MCF 10A (cell line): ENCODE measurements at places on chromosomes 4 and X.

GRCh38 chrX:16882702-16883486 is 12.7 kb upstream of the RBBP7 start:
- peak; percentile 72 for DNase-seq

DNA sequence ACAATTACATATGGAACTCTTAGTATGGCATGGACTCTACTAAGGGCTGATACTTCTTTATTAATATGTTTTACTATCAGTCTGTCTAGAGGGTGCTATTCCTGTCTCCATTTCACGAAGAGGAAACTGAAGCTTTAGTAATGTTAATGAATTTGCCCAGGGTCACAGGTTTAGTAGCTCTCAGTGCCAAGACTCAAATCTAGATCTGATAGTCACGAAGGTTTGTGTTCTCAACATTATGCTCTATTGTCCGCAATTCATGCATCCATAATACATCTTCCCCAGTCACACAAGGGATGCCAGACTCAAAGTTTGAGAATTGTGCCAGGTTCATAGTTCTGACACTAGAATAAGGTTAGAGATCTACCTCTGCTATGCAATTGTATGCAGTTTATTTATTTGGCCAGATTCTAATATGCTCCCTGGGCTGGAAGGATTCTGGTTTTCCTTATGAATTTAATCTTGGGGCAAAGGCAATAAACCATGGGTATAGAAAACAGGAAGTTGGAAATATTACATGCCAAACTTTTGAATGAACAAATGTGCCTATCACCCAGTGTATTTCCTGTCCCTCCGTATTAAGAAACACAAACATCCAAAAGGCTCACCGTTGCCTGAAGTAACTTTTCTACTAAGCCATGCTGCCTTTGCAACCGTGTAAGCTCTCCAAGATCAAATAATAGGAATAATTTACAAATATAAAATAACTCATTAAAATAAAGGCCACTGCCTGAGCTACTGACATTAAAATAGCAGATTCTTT is 478.5 kb downstream of the INPP4B start:
- DNase-seq, result no peak

- peak; percentile 93 for DNase-seq
These were observed 201.4 kb downstream of the CCSER1 start for GRCh38 chr4:90328558-90328957.

DNA sequence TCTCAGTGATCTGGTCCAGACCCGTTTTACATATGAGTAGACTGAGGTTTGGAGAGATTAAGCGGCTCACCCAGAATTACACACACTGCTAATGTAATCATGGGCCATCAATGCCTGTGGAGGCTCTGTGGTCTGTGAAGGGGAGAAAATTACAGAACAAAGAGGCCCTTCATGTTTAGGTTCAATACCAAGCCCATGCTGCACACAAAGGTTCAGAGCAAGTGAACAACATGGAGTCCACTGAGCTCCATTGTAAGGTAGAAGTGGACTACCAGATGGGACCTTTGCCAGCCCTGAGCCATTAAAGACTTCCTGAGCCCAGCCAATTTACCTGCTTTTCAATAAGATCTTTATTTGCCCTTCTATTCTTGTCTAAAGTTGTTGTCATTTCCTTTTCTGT is 109.8 kb downstream of the LUZP4 start:
- no peak for DNase-seq

DNA sequence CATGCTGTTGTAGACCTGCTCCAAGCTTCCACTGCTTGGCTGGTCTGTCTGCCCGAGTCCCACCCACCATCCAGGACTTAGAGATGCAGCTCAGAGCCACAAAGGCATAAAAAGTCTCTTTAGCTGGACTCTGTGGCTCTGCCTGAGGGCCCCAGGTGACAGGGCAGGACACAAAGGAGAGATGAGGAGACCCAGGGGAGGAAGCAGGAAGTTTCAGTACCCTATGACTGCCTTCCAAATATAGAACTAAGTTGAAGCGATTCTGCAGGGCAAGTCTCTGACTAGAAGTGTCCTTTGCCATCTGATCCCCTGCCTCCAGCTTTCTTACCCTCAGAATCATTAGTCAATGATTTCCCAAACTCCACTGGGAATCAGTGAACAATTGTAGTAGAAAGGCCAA is 11.2 kb upstream of the CXCR3 start:
- no peak for DNase-seq

GRCh38 chr4:70816894-70817293 is 22.8 kb downstream of the GRSF1 start:
- DNase-seq, result no peak

DNA sequence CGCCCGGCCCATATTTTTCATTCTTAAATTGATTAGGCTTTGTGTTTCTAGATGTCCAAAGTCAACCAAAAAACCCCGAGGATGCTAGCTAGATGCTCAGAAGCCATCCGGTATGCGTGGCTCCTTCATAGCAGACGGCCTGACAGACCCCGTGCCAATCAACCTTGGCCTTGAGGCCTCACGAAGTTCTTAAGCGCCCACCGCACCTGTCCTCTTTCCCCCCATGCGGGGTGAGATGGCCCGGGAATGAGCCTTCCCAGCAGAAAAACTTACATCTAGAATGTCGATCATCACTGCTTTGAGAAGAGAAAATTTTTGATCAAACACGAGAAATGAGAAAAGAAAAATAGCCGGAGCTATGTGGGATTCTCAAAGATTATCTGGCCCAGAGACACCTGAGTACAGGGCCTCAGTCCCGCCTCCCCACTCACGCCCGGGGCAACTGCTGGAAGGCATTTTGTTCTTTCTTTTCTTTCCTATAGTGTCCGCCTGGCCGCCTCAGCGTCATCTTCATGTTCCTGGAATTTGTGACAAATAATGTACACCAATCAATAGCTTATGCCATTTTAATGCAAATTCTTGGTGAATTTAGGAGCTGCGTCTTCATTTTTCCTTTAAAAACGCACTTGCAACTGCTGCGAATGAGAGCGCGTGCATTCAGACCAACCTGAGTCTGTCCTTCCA is 1.6 kb upstream of the NAT8L start:
- DNase-seq, result no peak
